Stomach (tissue), 19 donors: ENCODE measurements at places on chromosomes 13 and 19. TPM values are rescaled to one million over a fixed set of nuclear protein-coding genes. Genes with fewer than 3 reads are reported as not detected.

DNA sequence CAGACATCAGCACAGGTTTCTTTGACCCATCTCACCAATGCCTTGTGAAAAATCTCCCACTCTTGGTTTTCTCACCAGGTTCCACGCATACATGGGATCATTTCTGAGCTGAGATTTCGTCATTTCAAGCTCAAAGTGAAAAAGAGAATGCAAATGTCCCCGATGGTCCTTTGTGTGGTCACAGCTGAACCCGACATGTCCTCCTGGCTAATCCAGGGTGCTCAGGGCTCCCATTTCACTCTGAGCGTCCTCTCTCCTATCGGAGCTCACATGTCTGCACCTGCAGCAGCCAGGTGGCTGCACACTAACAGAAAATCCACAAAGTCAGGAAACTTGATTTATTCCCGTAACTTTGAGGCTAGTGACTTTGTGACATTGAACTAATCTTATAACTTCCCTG is 9.3 kb upstream of the CEACAM3 start:
- H3K4me3 ChIP-seq: no peak overlapping the region
- H3K27ac ChIP-seq: no peak overlapping the region
- no peak for DNase-seq
- H3K4me1 ChIP-seq: peaks cover 17% of the 10 kb centered on the region

- H3K36me3 ChIP-seq: no peaks in the 10 kb centered on the region
- DNase-seq: no peak
- H3K4me1 ChIP-seq: no peaks in the 10 kb centered on the region
- H3K27ac ChIP-seq: no peak overlapping the region
- H3K4me3 ChIP-seq: no peak overlapping the region
- no peaks in the 10 kb centered on the region for H3K27me3 ChIP-seq
Observed at GRCh38 chr13:64540976-64541375, 2689.2 kb downstream of the PCDH9 start.

DNA sequence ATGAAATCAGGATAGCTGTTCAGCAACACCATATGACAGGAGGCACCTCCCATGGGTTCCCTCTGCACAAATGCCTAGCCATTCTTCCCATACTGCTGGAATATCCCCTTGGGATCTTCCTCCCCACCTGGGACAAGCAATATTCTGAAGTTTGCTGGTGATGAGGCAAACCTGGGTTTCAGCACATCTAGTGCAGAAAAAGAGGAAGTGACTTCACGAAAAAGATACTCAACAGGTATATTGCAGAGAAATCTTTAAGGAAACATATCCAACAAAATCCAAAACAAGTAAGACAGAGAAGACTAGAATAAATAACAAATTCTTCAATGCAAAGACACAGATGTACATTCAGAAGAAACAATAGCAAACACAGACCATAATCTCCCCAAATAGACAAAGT is 1497.0 kb downstream of the PCDH9 start:
- H3K36me3 ChIP-seq: no peaks in the 10 kb centered on the region
- DNase-seq: no peak
- no peaks in the 10 kb centered on the region for H3K27me3 ChIP-seq
- no peak overlapping the region for H3K27ac ChIP-seq

Gene CEACAM4
- polyA plus RNA-seq: 0.63 TPM

Gene EXOC3L2
- polyA plus RNA-seq: 1.1 TPM

DNA sequence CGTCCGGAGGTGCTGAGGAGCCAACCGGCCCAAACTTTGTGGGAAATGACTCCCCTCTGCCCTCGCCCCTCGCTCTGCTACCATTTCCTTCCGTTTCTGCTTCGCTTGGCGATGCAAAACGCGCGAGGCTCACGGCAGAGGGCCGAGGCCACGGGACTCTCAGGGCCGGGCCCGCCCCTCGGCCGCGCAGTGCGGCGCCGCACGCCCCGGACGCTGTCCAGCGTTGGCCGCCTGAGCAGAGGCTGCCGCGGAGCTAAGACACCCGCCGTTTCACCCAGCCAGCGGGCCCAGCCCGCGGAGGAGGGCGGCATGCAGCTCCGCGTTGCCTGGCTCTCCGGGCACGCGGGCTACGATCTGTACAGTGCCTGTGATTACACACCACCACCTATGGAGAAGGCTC is 2.1 kb upstream of the ZNF578 start:
- no peak for DNase-seq
- no peak overlapping the region for H3K4me3 ChIP-seq
- H3K27me3 ChIP-seq: no peaks in the 10 kb centered on the region
- H3K4me1 ChIP-seq: peaks cover 8% of the 10 kb centered on the region
- no peak overlapping the region for H3K27ac ChIP-seq
